ENCODE measurements at places on chromosomes 1 and 21.

DNA sequence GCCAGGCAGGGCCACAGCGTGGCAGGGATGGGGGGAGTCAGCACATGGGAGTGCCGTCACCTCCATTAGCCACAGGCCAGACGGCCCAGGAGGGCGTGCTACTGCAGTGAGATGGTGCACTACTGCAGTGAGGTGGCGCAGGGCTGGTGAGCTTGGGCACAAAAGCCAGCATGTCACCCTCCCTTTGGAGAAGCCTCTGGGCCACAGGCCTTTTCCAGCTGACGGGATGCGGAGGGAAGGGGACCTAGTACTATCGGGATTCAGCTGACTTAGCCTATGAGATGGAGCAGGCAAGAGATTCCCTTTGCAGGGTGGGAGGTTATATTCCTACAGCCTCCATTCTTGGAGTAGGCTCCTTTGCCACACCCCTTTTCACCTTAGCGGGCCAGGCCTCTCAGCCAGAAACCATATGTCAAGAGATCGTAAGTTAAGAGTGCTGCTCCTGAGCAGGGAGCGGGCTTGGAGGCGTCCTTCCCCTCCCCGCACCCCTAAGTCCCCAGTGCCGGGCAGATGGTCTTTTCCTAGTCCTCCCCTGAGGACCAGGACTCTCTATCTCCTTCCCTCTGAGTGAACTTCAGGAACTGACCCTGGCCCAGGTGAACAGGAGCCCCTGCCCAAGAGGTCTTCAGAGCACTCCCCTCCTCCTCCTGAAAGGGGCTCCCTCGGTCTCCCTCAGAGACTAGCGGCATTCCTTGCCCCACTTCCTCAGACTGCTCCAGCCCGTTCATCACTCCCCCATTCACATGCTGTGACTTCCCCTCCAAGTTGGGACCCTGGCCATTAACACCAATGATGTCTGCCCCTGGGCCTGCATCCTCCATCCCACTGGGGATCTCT lies 8.2 kb downstream of the NES start:
- DNase-seq, result no peak

DNA sequence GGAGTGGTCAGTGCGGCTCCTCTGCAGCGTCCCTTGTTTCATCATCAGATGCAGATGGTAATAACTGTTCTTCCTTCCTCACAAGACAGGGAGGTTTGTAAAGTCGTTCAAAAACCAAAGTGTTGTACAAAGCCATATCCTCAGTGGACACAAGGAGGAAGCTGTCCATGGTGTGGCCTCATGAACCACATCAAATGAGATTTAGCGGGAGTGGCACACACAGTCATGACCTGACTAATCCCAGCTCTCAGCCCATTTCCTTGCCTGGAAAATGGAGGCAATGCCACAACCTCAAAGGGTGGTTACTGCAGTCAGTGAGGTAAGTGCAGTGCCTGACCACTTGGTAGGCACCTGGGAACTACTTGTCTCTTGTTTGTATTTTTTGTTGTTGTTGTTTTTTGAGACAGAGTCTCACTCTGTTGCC lies 13.4 kb downstream of the ENTREP3 start:
- no peak for DNase-seq

DNA sequence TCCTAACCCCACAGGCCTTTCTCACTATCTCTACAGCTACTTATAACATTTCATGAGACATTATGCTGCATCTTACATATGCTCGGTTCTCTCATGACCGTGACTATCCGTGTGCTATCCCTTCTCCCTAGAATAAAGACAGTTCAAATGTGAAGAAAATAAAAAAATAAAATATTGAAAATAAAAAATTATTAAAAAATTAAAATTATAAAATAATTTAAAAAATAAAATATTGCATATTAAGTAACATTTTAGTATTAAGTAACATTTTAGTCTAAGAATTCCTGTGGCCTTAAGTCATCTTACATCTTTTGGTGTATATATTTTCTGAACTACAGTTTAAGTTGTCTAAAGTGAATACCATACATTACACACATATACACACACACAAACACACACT lies 415.5 kb downstream of the DPYD start:
- DNase-seq, result no peak

GRCh38 chr1:183077097-183077496 lies 53.9 kb downstream of the LAMC1 start:
- DNase-seq, result no peak

GRCh38 chr1:112909847-112910246 lies 46.1 kb downstream of the SLC16A1 start:
- no peak for DNase-seq

Data from stimulated activated CD4-positive, alpha-beta T cell treated with anti-CD3 and anti-CD28 coated beads, Interleukin-2, amount 100 ng/mL, for 24 hours (primary cell).